ENCODE measurements at places on chromosomes 4 and X. TPM values are rescaled to one million over a fixed set of nuclear protein-coding genes. Genes with fewer than 3 reads are reported as not detected.

Gene GLRA3
- not detected for total RNA-seq

- DNase-seq = peak; percentile 65
Observed at GRCh38 chrX:139126493-139126892, 404.0 kb upstream of the F9 start.

Gene BEND4
- total RNA-seq = 9.6 TPM

- no peak for DNase-seq
Observed at GRCh38 chr4:23036503-23036902, 343.8 kb downstream of the GBA3 start.

- DNase-seq = no peak
Observed at GRCh38 chr4:110865611-110866259, 242.9 kb upstream of the PITX2 start.

Measured in neural progenitor cell (in vitro differentiated cells).